ENCODE measurements at places on chromosomes 3 and 15.

DNA sequence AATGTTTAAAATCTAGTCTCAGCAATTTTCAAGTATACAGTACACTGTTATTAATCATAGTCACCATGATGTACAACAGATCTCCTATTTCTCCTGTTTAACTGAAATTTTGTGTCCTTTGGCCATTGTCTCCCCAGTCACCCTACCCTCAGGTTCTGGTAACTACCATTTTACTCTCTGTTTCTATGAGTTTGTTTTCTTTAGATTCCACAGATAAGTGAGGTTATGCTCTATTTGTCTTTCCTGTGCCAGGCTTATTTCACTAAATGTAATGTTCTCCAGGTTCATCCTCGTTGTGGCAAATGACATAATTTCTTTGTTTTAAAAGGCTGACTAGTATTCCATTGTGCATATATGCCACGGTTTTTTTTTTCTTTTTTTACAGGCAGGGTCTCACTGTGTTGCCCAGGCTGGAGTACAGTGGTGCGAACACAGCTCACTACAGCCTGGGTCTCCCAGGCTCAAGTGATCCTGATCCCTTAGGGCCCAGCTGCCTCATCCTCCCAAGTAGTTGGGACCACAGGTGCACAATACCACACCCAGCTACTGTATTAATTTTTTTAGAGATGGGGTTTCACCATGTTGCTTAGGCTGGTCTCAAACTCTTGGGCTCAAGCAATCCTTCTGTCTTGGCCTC, 50.0 kb downstream of the RAB7A start:
- no peak for DNase-seq

- DNase-seq: no peak
Measured at GRCh38 chr3:11606090-11606784, 37.5 kb downstream of the VGLL4 start.

DNA sequence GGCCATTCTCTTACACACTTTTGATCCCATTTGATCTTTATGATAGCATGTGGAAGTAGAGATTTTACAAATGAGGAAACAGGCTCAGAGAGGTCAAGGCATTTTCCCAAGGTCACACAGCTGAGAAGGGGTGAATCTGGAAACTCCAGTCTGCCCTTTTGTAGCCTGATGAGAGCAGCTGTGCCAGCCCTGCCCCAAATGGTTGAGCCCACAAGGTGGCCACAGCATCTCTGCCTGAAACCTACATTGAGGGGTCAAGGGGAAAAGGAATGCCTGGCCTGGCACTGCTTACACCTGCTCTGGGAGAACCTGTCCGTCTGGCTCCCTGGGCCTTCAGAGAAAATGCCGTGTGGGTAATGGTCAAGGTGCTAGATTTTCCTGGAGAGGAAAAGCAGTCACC, 200.2 kb upstream of the LINGO1 start:
- no peak for DNase-seq

GRCh38 chr15:28096670-28097431, 2.3 kb downstream of the OCA2 start:
- no peak for DNase-seq

- no peak for DNase-seq
Measured at GRCh38 chr3:111944372-111944771, 34.5 kb upstream of the ABHD10 start.

DNA sequence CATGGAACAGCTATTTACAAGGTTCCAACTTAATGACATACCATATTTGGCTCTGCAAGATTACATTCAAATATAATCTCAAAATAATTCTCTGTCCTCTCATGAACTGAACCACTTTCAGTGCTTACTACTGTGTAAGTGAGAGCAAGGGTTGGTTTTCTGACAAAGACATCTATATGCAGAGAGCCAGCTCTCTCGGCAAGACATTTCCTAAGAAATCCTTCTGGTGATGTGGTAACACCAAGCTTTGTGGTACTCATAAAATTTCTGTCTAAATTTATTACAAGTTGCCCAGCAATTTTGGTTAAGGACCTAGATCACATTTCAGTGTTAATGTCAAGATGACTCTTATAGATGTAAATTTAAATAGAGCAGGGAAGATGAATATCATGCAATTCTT, 184.9 kb downstream of the GAP43 start:
- DNase-seq: no peak

DNA sequence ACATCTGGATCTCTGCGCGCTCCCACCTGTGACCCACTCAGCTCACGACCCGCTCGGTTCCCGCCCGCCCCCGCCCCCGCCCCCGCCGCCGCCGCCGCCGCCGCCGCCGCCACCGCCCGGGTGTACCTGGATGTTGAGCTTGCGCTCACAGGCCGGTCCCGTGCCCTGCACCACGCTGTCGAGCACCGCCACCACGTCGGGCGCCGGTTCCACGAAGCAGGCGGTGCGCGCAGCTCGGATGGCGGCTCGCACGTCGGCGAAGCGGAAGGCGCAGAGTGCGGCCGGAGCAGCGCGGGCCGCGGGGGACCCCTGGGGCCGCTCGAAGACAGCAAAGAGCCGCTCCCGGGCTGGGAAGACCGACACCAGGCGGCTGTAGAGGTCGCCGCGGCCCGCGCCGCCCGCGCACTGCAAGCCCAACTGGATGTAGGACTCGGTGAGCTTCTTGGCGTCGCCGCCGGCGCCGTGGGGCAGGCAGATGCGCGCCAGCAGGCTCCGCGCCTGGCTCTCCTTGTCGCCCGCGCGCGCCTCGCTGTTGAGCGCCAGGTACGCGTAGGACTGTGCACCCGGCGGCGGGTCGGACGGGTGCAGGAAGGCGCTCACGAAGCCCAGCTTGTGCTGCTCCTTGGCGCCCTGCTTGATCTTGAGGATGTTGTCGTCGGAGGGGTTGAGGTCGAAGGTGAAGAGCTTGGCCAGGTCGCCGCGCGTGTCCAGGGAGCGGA, 1.1 kb downstream of the PLXND1 start:
- peak; percentile 51 for DNase-seq

DNA sequence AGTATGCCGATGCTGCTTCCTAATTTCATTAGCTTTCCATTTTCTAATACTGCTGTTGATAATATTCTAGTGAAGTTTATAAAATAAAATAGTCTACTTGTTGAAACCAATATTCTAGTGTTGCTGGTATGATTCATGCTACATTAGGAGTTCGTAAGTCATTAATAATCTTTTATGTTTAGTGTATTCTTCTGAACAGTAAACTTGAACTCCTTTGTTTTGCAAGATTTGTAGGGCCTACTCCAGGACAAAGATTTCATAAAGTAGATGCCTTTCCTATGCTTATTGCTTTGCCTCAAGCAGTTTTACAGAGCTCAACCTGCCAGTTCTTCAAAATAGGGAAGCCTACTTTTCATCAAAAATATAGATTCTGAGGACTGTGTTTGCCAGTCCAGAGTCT, 111.5 kb downstream of the RSRC1 start:
- peak; percentile 46 for DNase-seq

DNA sequence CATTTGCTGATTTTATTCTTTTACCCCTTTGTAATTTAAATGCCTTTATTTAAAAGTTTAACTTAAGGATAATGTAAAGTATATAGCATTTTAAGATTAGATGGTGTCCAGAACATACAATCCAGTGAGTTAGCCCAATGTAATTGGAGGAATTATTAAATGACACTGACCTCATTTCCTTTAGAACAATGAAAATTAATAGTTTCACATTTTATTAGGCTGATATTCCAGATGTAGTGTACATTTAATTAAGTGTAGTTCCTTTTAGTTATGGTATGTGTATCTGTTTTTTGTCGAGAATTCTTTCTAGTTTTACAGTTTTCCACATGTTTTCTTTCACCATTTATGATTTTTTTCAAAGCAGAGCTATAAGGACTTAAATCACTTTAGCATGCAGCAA, 75.8 kb downstream of the RSRC1 start:
- DNase-seq: no peak

GRCh38 chr3:78734048-78734637, 1033.7 kb downstream of the ROBO1 start:
- DNase-seq: peak; percentile 83
